ENCODE measurements at places on chromosomes 7 and 10.

- DNase-seq = no peak
These were observed 253.0 kb downstream of the RPS24 start for GRCh38 chr10:78286668-78287067.

- DNase-seq = no peak
These were observed 212.5 kb downstream of the ADAM12 start for GRCh38 chr10:126175641-126176262.

DNA sequence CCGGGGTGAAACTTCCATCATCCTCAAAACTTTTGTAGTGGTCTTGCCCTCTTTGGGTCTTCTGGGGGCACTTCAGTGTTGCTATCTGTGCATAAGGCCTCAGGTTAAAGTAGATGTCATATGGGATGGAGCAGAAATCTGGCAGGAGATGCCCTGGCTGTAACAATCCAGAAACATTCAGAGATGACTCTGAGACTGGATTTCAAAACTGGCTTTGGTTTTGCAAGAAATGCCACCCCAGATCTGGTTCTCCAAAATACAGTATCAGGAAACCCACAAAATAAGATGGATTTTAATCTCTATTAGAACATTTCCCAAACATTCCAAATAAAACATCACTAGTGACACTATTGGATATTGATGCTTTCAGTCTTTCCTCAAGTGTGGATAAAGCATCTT, 191.5 kb downstream of the REEP3 start:
- DNase-seq = no peak

DNA sequence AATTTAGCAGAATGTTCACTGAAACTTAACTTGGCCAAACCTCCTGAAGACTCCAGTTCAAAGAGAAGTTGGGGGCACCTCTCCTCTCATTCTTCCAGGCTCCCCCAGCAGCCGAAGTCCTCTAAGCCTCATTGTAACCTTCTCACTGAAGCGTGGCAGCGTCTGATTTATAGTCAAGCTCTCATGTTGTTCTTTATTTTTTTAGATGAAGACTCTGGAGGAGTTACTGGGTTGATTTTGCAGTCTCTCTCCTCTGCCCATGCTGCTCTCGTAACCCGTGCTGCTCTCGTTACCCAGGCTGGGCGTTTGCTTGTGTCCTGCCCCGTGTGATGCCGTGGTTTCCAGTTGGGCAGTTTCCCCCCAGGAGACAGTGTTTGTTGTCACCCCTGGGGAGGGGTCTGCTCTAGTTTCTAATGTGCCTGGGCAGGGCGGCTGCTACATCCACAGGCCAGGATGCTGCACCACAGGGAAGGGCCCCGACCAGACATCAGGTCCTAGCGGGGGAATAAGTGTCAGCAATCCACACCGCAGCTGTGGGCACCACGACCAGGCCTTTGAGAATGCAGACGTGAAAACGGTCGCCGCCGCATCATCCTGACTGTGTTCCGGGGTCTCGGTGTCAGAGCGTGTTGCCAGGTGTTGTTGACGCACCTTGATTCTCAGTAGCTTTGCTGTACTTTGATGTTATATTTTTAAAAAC, 65.2 kb downstream of the WDR37 start:
- DNase-seq = no peak

DNA sequence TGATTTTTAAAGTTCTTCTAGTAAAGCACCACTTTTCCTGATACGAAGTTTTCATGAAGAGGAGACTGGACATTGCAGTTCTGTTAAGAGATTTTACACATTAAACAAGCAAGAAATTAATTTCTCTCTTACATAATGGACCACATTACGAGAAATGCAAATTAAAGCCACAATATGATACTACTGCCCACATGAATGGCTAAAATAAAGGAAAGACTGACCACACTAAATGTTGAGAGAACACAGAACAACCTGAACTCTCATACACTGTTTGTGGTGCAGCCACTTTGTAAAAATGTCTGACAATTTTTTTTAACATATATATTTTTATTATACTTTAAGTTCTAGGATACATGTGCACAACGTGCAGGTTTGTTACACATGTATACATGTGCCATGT, 44.0 kb upstream of the HERPUD2 start:
- DNase-seq = no peak

GRCh38 chr10:104897696-104898095, 256.6 kb downstream of the SORCS3 start:
- no peak for DNase-seq

GRCh38 chr10:93138113-93138870, 64.6 kb downstream of the CYP26A1 start:
- no peak for DNase-seq

GRCh38 chr10:25059990-25060389, 43.6 kb downstream of the THNSL1 start:
- no peak for DNase-seq

DNA sequence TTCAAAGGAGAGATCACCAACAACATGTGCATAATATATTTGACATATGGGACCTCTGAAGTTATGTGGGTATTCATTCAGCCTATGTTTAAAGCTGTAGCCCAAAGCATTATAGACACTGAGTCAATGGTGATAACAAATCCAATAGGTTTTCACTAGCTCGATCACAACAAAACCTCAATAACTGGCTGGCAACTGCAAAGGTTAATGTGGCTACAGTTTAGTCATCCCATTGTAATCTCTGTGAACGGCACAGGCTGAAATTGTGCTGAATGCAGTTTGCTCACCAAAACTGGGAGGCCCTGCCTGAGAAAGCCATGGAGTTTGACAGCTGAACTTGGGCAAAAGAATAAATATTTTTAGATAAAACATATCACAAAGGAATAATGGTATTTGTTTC, 152.4 kb upstream of the ADO start:
- DNase-seq = no peak

GRCh38 chr10:74593470-74593869, 232.9 kb upstream of the KAT6B start:
- DNase-seq = no peak

GRCh38 chr7:51262796-51263531, 53.6 kb downstream of the COBL start:
- DNase-seq = no peak

DNA sequence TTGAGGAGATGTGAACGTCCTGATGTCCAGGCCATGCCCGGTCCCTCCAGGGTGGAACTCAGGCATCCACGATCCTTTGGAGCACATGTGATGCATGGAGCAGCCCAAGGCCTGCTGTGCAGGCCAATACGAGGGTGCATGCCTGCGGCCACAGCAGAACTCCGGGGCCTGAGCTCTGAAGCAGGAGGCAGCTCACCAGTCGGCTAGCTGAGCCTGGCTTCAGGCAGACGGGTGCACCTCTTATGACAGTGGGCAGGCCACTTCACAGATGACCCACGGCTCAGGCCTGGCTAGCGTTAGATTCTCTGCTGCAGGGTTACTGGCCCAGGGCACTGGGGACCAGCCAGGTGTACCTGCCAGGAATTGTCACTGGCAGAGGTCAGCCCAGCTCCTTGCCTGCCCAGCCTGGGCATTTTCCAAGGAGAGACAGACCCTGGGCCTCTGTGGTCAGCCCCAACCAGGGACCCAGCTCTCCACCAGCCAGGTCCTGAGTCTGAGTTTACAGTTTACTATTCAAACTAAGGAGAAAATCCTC, 29.6 kb upstream of the INPP5A start:
- no peak for DNase-seq

- no peak for DNase-seq
These were observed 30.4 kb downstream of the KLRG2 start for GRCh38 chr7:139452958-139453672.

GRCh38 chr10:114664127-114664526, 6.1 kb upstream of the ABLIM1 start:
- DNase-seq = no peak

- no peak for DNase-seq
These were observed 54.9 kb downstream of the AKAP9 start for GRCh38 chr7:91995391-91996105.

GRCh38 chr7:36884351-36884750, 160.1 kb upstream of the AOAH start:
- DNase-seq = no peak

DNA sequence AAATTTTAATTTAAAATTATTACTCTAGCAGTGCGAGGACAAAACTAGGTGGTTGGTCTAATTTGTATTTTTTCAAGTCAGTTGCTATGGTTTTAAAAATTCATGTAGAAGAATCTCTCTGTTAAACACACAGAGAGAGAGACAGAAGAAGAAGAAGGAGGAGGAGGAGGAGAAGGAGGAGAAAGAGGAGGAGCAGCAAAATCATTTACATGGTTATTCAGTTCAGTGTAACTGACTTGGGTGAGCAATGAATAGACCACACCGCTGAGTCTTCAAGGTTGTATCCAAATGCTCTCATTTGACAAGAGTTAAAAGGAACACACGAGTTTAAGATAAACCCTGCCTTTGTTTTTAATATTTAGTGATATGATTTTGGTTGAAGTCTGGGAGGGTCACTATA, 131.1 kb downstream of the PDE1C start:
- no peak for DNase-seq

GRCh38 chr10:102503264-102504178, at the start of gene SUFU:
SUFU (plus strand) TSS chr10:102503972; CDS start chr10:102504153, 181 bp downstream.
- DNase-seq = peak; percentile 98

DNA sequence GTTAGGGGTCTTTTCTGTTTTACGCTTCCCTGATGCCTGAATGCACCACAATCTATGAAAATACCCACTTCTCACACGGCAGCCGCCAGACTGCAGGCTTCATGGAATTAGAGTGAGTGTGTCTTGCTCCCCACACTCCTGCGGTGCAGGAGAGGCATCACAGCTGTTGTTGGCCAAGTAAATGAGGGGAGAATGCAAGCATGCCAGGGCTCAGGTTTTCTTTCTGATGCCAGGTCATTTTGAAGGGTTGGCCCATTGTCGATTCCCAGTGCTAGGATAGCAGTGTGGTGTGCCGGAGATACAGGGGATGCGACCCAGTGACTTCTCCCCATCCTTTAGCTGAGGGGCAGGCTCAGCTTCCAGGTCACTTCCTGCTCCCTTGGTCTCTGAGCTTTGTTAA, 16.3 kb downstream of the CXCL12 start:
- no peak for DNase-seq

DNA sequence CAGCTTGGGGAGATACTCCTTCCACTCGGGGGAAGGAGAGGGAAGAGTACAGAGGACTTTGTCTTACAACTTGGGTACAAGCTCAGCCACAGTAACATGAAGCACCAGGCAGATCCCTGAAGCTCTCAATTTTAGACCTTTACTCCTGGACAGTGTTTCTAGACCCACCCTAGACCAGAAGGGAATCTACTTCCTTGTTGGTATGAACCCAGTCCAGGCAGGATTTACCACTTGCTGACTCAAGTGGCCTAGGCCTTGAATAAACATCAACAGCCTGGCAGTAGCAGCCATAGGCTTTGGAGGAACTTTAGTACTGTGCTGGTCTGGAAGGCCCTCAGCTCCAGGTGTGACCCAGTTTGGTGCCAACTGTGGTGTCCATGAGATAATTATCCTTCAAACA, 173.1 kb downstream of the ADRA2A start:
- no peak for DNase-seq

DNA sequence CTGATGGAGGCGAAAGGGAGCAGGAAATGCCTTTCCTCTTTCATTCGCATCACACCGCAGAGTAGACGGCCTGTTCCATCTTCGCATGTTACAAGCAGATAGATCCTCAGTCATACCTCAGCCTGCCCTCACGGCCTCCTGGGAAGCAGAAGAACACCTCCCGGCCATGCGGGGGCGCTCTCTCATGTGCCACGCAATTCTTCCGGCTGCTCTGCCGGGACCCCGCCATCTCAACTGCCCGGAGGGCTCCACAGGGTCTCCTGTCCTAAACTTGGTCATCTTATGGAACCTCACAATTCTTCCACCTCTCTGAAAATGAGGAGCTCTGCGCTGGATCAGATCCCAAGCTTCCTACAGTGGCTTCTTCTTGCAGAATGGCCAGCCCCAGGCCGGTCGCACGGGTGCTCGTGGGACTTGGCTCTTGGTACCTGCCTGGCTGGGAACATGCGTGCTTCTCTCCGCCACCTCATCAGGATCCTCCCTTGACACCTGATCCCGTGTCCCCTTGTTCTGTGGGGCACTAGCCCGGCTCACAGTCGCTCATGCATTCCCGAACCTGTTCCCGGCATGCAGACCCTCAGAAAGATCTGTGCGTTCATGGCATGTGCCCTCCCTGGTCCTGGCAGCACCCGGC, 262.8 kb upstream of the SHH start:
- DNase-seq = no peak

DNA sequence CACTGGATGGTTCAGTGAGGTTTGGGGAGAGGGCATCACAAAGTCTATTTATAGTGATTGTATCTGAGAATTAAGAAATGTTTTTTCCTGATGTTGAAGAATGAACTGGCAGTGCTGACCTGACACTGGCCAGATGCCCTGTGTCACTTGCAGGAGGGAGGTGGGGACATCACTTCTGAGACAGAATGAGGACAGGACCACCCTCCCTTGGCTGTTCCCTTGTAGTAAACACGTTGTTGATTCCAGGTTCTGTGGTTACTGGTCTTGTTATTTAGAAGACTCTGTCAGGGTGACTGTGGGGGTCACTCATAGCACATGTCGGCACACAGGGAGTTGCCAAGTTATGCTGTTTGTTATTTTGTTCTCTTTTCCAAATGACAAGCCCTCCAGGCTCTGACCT, 126.4 kb downstream of the ADCY1 start:
- DNase-seq = no peak

GRCh38 chr7:123433665-123434064, 100.7 kb downstream of the IQUB start:
- DNase-seq = no peak

GRCh38 chr7:101171442-101171837, 6.1 kb upstream of the VGF start:
- DNase-seq = no peak

GRCh38 chr10:113326160-113327111, 226.4 kb upstream of the HABP2 start:
- DNase-seq = no peak

DNA sequence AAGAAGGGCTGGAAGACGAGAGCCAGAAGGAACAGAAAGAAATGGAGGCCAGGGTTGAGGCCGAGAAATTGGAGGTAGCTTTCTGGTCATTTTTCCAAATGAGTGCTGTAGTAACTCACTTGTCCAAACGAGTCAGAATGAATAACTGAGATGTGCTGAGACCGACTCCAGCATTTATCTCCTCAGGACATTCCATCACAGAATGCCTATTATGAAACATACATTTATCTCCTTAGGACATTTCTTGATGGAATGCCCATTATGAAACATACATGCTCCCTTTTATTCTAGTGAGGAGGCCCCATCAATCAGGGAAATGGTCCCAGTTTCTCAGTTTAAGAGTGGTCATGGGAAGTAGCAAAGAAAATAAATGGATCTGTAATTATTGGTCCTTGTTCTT, 16.5 kb downstream of the AVL9 start:
- no peak for DNase-seq

DNA sequence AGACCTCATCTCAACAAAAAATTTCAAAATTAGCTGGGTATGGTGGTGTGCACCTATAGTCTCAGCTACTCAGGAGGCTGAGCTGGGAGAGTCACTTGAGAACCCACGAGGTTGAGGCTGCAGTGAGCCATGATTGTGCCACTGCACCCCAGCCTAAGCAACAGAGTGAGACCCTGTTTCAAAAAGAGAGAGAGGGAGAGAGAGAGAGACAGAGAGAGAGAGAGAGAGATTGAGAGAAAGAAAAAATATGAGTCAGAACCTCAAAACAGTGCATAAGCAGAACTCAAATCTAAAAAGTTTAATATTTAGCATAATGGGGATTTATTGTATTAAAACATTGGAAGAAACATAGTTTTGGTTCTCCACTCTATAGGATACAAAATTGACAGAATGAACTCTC, 17.5 kb upstream of the OTUD1 start:
- no peak for DNase-seq
